ENCODE measurements at places on chromosomes 1 and 21.

GRCh38 chr1:235892202-235892601, 25.5 kb upstream of the LYST start:
- DNase-seq = no peak

- DNase-seq = peak; percentile 56
Observed at GRCh38 chr21:43645136-43645891, 14.0 kb downstream of the HSF2BP start.

DNA sequence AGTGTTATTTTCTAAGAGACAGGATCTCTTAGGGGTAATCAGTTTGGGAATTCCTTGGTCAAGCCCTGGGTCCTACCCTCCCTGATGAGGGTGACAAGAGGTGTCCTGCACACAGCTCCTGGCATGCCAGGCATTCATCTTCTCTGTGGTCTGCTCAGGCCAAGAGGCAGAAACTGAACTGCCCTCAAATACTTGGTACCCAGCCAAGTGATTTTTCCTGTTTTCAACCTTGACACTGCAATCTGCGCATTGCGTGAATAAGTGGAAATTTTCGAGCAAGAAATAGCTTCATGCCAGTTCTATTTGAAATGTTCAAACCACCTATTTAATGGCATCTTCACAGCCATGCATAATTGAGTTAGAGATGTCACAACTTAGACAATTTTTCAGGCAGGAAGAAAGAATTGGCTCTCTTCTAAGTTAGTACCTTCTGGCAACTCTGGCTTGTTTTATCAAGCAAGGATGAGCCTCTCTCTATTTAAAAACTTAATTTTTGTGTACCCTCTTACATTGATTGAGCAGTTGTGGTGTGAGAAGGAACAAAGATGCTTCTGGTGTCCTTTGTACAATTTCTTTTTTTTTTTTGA, 27.0 kb downstream of the DNM3 start:
- DNase-seq = no peak

DNA sequence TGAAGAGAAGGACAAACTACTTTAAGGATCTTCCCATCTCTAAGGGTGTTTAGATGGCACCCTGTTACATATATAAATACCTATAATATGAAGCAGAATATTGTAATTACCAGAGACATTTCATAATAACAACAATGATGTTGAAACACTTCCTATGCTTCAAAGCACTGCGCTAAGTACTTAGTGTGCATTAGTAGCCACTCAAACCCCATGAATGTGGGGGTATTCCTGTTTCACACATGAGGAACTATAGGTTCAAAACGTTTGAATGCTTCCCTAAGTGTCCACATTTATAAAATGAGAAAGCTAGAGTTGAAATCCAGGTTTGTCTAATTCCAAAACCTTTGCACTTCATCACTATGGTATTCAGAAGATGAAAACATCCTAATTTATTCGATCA, 18.5 kb upstream of the OR10J5 start:
- DNase-seq = no peak

DNA sequence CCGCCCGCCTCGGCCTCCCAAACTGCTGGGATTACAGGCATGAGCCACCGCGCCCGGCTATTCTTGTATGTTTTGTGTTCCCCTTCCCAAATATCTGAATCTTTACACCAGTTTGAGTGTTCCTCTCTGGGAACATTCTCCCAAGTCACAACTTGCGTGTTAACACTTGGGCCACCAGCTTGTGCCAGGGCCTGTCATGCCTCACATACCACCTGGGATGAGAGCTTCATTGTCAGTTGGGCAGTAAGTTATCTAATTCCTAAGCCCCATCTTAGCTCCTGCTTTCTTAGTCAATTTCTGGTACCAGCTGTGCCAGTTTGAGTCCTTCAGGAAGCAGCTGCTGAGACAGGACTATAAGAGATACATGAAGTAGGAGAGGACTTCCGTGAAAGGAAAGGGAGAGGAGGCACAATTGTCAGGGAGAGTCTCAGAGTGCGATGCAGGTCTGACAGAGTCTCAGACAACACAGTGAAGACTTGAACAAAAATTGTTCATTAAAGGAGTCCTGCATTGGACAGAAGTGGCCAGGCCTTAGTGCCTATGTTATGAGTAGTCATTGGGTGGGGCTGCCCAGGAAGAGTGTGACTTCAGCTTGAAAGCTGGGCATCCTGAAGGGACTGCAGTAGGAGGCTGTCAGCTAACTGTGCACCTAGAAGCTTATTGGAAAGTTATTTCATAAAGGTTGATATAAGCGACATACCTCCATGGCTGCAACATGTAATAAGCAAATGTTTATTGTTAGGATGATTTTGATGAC, 17.3 kb downstream of the ZFYVE9 start:
- DNase-seq = no peak

- no peak for DNase-seq
Observed at GRCh38 chr1:107254306-107254705, 113.5 kb downstream of the NTNG1 start.

All from HEK293T (cell line).